ENCODE measurements at places on chromosomes 2 and 18. TPM values are rescaled to one million over a fixed set of nuclear protein-coding genes. Genes with fewer than 3 reads are reported as not detected.

DNA sequence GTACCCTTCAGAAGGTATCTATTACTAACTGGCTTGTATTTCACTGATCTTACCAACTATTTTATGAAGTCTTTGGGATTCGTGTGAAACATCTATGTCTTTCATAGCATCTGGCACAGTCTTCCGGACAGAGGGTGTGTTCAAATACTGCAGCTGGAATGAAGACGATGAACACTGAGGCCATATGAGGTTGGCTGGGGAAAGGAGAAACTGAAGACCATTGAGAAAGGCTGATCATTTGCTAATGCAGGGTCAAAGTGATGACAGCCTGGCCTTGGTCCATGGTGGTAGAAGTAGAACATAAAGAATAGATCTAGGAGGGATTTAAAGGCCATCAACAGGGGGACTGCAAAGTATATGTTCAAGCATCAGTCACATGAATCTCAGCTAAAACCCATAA, 132.7 kb downstream of the CCBE1 start:
- no peak for DNase-seq

FAM161A gene
- total RNA-seq: 30.3 TPM

DNA sequence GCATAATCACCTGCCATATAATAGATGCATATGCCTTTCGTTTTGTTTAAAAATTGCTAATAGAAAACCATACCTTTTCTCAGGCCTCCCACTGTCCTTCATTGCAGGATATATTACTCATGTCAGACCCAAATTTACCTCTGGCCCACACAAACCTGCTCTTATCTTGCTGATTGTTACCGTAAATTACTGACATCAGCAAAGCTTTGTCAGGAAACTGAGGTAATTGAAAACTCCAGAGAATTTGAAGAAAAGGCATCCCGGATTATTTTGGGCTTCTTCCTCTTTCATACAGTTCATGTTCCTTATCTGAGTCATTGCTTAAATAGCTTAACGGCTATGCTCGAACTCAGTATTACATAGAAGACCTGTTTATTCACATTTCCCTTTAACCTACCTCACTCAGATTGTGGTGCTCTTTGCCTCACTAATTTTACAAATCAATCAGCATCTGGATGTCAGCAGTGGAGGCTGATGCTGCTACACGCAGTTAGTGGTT, 145.7 kb downstream of the ZEB2 start:
- DNase-seq: no peak

GRCh38 chr18:3219241-3219630, 532 bp downstream of the MYOM1 start:
- DNase-seq: no peak

- no peak for DNase-seq
Observed at GRCh38 chr2:5995832-5996231, 303.6 kb downstream of the SOX11 start.

- DNase-seq: no peak
Observed at GRCh38 chr2:118124288-118124891, 36.1 kb downstream of the INSIG2 start.

DNA sequence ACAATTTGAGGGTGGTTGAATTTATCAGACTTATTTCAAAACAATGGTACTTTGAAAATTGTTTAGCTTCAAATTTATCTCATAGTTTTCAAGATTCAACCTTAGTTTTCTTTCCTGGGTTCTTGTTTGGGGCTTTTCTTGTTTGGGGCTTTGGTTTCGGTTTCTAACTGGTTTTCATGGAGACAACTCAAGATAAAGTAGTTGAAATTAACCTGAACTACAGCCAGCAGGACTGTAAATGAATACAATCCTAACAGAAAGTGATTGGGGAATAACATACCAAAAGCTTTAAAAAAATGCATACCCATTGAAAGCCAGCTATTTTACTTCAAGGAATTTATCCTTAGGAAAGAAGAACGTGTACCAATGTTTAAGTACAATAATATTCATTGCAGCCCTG, 133.5 kb upstream of the SLC14A2 start:
- DNase-seq: no peak

PLCD4 gene
- total RNA-seq: 0.31 TPM

DNA sequence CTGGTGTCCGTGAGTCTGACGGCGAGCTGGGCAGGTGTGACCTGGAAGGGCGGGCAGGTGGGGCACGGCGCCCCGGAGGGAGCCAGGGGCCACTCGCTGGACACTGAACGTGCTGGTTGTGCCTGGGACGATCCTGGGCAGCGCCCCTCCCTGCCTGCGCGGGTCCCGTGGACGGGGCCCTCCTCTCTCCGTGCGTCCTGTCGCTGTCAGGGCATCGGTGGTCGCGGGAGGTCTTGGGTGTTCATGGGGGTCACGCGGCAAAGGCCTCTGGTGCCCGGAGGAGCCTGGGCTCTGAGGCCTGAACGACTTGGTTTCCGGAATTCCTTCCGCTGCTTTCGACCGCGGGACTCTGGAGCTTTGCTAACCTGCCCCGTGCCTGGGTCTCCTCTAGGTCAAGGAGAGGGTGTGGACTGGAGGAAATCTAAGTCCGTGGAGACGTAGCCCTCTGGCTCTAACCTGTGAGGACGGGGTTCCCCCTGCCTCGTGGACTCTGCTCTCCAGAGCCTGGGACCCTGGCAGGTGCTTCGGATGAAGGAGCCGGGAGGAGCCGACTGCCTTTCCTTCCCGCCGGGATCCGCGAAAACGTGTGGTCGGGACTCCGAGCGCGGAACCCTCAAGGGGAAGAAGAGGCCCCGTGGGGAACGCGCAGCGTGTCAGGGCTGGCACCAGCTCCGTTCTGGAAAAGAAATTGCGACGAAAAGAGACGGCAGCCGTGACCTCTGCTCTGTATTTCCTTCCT, 14.7 kb downstream of the SOX11 start:
- no peak for DNase-seq

MCFD2 gene
- total RNA-seq: 52.9 TPM

ANKZF1 gene
- 40.4 TPM for total RNA-seq
